ENCODE measurements at places on chromosomes 13 and 19.

DNA sequence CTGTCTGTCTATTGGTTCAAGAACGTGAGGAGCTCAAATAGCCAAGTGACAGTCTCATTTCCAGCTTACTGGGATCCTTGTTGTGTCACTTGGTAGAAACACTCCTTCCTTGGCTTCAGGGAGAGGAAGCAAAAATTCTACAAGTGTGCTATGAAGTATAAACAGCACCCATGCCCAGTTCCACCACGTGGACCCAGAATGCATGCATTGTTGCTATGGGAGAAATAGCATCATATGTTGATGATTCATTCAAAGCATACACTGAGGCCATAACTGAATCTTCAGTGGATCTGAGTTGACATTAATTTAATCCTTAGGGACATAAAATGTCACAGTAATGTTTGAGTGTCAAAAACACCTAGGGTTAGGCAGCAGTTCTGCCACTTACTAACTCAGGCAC lies 199.0 kb upstream of the RXFP2 start:
- no peak for DNase-seq

GRCh38 chr19:13906521-13906904 lies 512 bp downstream of the CC2D1A start:
- DNase-seq: peak; percentile 43

DNA sequence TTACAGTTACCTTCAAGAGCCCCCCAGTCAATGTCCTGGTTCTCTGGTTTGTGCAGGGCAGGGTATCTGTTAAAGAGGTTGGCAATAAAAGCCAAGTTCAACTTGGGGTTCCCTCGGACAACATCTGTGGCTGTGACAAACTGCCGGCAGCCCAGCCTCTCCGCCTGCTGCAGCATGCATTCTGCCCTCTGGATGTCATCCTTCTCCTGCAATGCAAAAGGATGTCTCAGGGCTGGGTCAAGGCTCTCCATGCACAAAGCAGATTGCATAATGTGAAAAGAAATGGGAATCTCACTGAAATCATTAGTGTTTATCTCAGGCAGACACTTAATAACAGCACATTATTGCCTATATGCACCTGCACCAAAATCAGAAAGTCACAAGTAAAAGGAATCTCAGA lies 35.1 kb downstream of the LCP1 start:
- peak; percentile 67 for DNase-seq

GRCh38 chr13:67228031-67228430 lies 2.1 kb downstream of the PCDH9 start:
- DNase-seq: no peak

DNA sequence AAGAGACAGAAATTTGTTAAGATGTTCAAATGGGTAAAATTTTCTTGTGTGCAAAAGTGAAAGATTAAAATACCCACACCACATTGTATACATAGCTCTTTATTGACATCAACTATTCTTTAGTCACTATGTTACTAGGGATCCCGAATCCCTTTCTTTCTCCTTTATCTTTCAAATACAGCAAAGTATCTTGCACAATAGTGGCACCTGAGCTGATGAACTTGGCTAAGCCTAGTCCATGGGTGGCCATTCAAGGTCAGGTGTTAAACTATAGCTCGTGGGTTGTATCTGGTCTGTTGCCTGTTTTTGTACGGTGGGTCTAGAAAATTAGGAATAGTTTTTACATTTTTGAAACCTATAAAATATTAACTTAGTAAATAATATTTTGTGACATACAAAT lies 210.9 kb downstream of the SLITRK6 start:
- peak; percentile 54 for DNase-seq

GRCh38 chr13:75904012-75904411 lies 267.9 kb downstream of the LMO7 start:
- DNase-seq: no peak

DNA sequence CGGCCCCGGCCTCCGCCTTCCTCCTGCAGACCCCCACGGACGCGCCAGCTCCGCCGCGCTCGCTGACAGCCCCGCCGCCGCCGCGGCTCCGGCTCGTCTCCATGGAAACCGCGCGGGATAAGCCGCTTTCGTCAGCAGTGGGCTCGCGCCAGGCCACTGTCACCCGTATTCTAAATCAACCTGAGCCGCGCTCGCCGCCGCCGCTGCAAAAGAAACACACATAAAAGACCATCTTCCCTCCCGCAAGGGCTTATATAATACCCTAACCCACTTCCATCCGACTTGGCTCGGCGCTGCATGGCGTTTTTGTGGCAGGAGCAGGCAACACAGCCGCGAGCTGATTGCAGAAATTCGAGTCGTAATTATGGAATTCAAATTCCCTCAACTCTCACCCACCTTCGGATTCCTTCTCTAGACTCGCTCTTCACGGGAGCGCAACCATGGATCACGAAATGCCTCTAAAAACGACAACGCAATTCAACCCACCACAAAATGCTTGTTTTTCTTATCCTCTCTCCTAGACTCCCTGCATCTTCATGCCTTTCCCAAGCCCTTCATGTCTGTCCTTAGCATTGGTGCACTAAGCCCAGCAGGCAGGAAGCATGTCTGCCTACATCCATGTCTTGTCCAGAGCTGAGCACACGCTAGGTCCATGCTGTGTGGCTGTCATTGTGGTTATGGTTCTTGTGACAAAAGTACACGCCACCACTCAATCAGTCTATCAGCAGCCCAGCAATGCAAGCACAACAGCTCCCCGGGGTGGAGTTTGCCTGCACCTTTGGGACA lies at the start of gene AMER2:
AMER2 (minus strand) TSS at position 772 of the 786 bp plus-strand sequence; CDS start at position 103, 669 bp downstream.
- peak; percentile 37 for DNase-seq

- no peak for DNase-seq
These were observed 22.1 kb downstream of the CACNA1A start for GRCh38 chr19:13484166-13484565.

DNA sequence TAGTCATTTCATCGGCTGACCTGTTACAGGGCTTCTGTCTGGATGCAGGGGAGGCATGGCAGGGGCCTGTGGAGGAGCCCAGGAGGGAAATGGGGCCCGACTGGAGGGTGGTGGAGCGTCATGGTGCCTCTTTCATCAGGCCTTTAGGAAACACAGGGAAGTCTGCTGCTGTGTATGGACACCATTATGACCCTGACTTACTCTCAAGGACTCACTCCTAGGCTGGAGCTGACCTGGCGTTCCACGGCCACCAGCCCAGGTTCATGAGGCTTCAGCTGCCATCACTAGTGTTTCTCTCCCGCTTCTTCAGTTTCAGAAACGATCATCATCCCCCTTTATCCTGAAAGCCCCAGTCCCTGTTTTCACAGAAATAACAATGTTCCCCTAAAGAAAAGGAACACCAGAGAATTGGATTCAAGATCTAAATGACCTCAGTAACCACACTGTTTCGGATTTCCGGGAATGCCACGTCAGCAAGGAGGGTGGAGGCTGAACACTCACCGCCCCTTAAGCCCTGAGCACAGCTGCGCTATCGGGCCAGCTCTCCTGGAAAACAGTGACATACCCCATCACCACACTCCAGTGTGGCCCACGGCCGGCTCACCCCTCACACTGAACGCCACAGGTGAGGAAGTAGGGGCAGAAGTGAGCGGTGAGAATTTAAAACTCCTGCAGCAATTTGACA lies 67.6 kb downstream of the SOX1 start:
- no peak for DNase-seq

- no peak for DNase-seq
These were observed 2.2 kb upstream of the AMH start for GRCh38 chr19:2246801-2247361.

GRCh38 chr19:56837492-56838023 lies 3.0 kb downstream of the PEG3 start:
- DNase-seq: no peak

- DNase-seq: no peak
These were observed 228.3 kb downstream of the TSHZ3 start for GRCh38 chr19:31120952-31121351.

- DNase-seq: peak; percentile 14
These were observed 76.5 kb downstream of the PCDH20 start for GRCh38 chr13:61339054-61339621.

DNA sequence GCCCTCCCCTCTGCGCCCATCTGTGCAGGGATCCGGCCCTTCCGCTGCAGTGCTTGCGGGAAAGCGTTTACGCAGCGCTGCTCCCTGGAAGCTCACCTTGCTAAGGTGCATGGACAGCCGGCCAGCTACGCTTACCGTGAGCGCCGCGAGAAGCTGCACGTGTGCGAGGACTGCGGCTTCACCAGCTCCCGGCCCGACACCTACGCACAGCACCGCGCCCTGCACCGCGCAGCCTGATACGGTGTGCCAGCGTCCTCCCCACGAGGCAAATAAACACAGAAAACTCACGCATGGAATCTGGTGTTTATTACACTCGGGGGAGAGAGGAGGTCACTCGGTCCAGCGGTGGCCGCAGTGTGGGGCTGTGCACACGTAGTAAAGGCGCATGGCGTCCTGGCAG lies 1.2 kb downstream of the POLR2I start:
- DNase-seq: no peak

DNA sequence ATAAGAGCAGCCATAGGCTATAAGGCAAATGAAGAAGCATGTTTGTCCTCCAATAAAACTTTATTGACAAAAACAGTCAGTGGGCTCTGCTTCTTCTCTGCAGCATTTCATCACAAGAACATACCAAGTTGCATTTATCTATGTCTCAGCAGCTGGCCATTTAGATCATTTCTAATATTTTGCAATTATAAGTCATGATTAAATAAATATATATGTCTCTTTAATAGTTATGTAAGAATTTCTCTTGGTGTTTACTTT lies 153.5 kb downstream of the RFC3 start:
- no peak for DNase-seq

- DNase-seq: no peak
These were observed 171.7 kb upstream of the MAB21L1 start for GRCh38 chr13:35648201-35648600.

DNA sequence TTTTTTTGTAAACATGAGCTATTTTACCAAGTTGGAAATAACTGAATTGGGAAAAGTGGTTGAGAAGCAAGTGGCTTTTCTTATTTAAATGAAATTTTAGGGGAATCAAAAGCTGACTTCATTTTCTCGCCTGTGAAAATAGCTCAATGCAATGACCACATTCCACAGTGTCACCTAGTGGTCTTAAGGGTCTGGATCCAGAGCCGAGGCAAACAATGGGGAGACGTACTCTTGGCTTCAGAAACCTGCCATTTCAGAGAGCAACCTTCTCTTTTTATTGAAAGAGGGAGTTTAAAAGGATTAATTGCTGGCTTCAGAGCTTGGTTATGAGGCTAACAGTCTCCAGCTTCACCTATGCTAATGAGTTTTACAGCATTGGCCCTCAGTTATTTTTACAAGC lies 39.7 kb upstream of the RXFP2 start:
- DNase-seq: peak; percentile 71

GRCh38 chr13:29523199-29523961 lies 72.1 kb downstream of the SLC7A1 start:
- DNase-seq: no peak

DNA sequence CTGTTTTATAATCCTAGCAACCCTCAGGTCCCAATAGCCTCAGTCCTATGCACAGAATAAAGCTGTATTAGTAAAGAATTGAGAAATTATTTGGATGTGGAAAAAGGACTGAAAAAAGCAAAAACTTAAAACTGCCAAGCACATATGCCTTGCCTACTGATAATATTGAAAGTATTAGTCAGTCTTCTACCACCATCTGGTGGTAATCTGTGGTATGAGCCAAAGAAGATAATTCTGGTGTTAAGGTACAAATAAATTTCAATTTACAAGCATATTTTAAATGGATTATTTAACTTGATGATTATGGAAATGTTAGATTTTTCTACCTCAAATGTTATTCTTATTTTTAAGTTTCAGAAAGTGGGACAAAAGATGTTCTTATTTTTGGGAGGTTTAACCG lies 460.3 kb upstream of the KLHL1 start:
- peak; percentile 63 for DNase-seq

DNA sequence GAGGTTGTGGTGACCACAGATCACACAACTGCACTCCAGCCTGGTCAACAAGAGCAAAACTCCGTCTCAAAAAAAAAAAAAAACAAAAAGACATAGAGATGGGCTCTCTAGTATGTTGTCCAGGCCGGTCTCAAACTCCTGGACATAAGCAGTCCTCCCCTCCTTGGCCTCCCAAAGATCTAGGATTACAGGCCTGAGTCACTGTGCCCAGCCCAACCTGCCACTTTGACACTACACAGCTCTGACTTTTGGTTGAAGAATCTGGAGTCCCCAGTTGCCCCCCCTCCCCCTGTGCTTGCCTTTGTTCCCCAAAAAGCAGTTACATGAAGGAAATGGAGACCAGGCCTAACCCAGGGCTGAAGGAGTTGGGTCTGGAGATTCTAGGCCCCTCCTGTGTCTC lies 12.9 kb downstream of the CARM1 start:
- DNase-seq: no peak

DNA sequence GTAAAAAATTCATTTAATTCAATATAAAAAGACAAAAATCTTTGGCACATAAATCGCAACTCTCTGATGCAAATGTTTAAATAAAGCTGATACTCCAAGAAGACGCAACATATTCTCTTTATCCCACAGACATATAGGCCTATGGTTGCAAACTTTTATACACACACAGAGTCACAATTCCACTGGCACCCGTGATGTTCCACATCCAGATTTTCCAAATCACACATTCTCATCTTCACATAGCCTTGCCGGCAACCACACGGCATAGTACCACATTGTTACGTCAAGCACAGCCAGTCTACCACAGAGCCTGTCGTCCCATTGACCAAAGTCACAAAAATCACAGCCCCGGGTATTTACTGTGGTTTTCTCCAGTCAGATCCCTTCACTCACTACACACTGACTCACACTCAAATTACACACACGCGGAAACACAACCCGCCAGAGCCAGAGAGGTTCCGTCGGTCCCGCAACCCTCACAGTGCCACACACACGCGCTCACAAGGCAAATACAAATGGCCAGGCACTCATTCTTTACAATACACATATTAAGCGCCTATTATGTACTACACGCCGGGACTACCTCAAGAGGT lies 546 bp upstream of the ZNF546 start:
- no peak for DNase-seq

DNA sequence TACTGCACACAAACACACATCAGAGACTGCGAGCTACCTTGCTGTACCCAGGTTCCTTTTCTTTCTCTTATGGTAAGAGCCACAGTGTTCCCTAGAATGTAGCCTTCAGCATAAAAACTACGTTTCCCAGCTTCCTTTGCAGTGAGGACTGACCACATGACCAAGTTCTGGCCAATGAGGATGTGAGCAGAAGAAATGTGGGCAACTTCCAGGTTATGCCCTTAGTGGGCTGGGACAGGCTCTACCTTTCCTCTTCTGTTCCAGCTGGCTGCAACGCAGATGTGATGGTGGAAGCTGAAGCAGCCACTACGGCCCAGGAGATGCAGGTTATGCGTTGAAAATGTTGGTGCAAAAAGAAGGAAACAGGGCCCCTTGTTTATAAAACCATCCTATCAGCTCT lies 27.5 kb downstream of the VRK3 start:
- DNase-seq: peak; percentile 85
